Sciatic nerve (tissue), 2 donors: ENCODE measurements at places on chromosomes 1 and 21.

DNA sequence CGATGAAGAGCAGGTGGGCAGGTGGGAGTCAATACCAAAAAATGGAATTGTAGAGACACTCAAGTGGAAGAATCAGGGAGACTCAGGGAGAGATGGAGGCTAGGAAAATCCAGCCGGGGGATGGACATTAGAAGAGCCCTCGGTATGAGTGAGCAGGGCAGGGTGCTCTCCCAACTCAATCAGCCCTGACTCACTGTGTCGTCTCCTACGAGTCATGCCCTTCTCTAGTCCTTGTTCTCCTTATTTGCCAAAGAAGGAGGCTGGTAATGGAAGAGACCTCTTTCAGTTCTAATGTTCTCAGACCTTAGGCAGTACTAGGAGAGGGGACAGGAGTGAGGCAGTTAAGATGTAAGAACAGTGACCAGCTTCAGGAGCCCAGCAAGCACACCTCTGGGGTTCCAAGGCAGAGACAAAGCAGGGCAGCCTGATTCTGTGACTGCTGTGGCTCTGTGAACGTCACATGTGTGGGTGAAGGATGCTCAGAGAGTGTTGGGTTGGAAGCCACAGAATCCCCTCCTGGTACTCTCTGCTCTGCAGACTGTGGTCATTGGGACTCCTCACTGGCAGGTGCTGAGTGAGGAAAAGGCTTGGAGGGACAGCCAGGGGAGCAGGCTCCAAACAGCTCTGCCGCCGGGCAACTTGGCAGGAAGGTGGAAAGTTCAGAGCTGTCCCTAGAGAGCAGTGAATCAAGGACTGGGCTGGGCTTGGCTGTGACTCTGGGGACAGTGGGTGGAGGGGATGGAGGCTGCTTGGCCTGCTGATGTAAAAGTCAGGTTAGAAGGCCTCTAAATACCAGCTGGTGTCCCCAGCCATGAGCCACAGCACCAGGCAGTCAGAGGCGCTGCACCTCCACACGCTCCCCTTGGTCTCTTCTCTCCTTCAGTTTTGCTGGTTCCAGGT lies 11.1 kb upstream of the GJA5 start:
- DNase-seq: no peak

DNA sequence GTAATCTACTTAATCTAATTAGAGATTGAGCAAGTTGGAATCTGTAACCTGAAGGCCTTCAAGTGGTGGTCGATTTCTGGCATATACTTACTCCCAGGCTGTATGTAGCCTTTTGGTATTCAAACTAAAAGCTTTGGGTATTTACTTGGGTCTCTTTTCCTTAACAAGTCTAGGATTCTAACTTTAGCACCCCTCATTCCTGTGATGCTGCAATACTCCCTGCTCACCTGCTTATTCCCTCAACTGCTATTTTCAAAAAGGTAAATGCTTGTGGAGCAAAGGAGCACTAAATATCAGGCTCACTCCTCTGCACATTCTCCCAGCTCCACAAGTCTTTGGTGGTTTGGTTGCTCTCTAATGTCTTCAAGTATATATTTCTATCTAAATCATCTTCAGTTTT lies 68.0 kb upstream of the CYYR1 start:
- no peak for DNase-seq

- DNase-seq: no peak
Observed at GRCh38 chr1:230758709-230759368, 11.7 kb downstream of the CAPN9 start.

- DNase-seq: peak; percentile 47
Observed at GRCh38 chr1:11157394-11157793, 31.8 kb upstream of the ANGPTL7 start.

DNA sequence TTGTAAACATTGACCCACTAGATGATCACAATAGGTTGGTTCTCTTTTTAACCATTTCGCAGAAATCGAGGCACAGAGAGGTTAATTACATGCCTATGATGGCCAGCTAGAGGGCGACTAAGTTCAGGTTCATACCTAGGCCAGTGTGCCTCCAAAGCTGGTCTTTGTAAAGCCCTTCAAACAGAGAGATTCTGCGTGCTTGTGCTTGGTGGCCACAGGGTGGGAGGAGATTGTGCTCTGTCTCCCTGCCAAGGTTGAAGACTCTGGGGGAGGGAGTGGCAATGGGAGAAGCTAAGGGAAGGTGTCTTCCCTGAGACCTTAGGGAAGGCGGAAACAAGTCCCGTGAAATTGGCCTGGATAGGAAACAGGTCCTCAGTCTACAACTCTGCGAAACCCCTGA lies 59.1 kb upstream of the RBM15 start:
- DNase-seq: no peak

GRCh38 chr1:1033009-1033587 lies 13.2 kb downstream of the AGRN start:
- peak; percentile 82 for DNase-seq

GRCh38 chr1:109392788-109393616 lies 4.7 kb downstream of the SORT1 start:
- no peak for DNase-seq

GRCh38 chr1:172496678-172497077 lies 36.3 kb upstream of the SUCO start:
- DNase-seq: no peak

GRCh38 chr1:64107632-64108031 lies 95.8 kb upstream of the UBE2U start:
- no peak for DNase-seq

GRCh38 chr21:41393876-41394465 lies 32.1 kb upstream of the MX1 start:
- no peak for DNase-seq

DNA sequence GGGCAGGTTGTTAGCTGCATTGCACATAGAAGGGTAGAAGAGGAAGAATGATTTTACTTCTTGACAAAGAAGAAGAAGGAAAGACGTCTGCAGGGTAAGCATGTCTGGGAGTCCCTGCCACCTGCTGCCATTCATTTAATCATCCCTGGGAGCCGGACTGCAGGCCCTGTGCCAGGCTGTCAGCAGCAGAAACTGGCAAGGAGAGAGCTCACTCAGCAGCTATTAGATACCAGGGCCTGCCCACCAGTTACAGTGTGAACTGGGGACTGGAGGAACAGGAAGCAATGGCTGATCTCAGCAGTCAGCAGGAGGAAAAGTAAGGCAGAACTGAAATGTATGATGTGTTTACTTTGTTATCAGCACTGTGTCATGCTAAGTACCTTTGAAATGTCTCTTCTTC lies 75.7 kb upstream of the C1orf87 start:
- DNase-seq: no peak
